ENCODE measurements at places on chromosomes 4 and X.

DNA sequence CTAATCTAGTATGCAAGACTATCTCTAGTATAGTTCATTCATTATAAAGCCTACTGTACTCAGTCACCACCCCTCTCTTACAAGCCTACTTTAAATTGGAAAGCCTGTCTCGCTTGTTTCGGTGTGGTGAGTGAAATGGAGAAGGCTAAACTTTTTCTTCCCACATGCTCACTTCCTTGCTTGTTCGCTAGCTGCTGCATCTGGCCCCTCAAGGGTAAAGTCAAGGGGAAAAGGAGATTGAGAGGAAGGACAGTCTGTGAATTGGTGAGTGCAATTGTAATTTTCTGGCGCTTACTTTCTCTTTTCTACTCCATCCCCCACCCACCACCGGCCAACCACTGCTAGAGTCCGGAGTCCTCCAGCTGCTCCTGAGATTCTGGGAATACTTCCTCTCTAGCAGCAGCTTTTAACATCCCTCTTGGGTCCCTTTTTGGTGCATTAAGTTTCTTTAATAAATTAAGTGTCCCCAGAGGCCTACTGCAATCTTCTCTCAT, 12.1 kb upstream of the ARAP2 start:
- peak overlapping the region; percentile 72 for H3K4me3 ChIP-seq
- peaks cover 47% of the 10 kb centered on the region for H3K4me1 ChIP-seq
- H3K36me3 ChIP-seq, result peaks cover 7% of the 10 kb centered on the region
- no peaks in the 10 kb centered on the region for H3K27me3 ChIP-seq

DNA sequence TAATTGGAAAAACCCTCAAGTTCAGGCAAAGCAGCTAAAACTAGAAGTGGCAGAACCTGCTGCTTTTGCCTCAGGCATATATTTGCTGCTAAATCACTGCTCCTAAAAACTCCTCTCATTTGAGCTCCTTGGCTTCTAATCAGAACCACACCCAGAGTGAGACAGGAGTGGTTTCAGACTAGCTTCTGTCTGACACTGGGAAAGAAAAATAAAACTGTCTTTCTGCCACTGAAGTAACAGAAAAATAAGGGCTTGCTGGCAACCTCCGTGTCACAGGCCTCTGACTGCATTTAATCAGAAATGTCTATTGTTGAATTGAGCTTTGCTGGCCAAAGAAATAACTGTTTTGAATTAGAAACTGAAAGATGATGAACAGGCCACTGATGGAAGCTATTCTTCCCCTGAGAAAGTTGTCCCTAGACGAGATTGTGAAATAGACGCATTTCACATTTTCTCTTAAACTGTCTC, 52.1 kb upstream of the RAP2C start:
- no peak overlapping the region for H3K4me3 ChIP-seq
- H3K27me3 ChIP-seq, result no peaks in the 10 kb centered on the region
- H3K36me3 ChIP-seq, result no peaks in the 10 kb centered on the region
- DNase-seq, result no peak
- H3K4me1 ChIP-seq, result no peaks in the 10 kb centered on the region

GRCh38 chr4:26073886-26074560, 160.0 kb downstream of the SMIM20 start:
- H3K4me3 ChIP-seq, result no peak overlapping the region
- H3K36me3 ChIP-seq, result peaks cover 2% of the 10 kb centered on the region
- DNase-seq, result no peak
- H3K27me3 ChIP-seq, result no peaks in the 10 kb centered on the region

DNA sequence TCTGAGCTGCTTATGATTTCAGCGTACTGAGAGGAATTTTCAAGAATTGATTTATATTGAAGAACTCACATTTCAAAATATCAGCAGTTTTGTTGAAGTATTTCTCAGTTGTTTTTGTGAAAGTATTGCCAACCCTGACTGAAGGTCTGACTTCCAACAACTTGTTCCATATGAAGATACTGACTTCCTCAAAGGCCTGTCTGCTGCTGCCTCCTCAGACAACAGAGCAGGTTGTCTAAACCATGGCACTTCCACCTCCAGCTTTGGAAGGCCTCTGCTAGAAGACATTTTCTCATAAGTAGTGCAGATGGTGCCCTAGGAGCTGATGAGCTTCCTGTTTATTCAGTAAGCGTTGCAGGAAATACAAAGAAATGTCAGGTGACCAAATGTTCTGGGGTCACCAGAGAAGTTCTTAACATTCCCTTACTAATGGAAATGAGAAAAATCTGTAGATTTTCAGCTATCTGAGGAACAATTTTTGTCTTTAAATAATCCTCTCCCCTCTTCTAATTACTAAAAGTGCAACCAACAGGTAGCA, 28.8 kb downstream of the FGF2 start:
- no peak for DNase-seq
- H3K4me1 ChIP-seq, result no peaks in the 10 kb centered on the region
- H3K36me3 ChIP-seq, result no peaks in the 10 kb centered on the region
- H3K27me3 ChIP-seq, result peaks cover 13% of the 10 kb centered on the region

- no peak overlapping the region for H3K27ac ChIP-seq
- DNase-seq, result no peak
- H3K36me3 ChIP-seq, result peaks cover 11% of the 10 kb centered on the region
- peaks cover 44% of the 10 kb centered on the region for H3K4me1 ChIP-seq
Measured at GRCh38 chr4:174214101-174214878, 69.2 kb downstream of the FBXO8 start.

DNA sequence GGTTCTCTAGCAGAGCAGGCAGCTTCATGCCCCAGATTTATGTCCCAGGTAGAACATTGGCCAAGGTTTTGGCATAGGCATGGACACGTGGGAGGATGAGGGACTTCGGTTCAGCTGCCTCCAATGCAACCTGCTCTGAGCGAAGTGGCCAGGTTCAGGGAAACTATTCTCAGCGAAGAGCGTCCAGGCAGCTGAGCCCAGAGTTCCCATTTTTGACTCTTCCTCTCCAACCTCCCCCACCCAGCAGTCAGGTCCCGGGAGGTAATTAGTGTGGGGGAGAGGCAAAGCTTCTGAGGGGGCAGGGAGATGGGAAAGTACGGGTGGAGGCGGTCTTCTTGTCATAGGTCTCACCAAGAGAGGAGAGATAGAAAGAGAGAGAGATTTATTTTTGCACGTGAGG, 1.0 kb downstream of the GABRA4 start:
- no peak for DNase-seq
- no peak overlapping the region for H3K4me3 ChIP-seq
- H3K27ac ChIP-seq, result no peak overlapping the region
- peaks cover 15% of the 10 kb centered on the region for H3K4me1 ChIP-seq

DNA sequence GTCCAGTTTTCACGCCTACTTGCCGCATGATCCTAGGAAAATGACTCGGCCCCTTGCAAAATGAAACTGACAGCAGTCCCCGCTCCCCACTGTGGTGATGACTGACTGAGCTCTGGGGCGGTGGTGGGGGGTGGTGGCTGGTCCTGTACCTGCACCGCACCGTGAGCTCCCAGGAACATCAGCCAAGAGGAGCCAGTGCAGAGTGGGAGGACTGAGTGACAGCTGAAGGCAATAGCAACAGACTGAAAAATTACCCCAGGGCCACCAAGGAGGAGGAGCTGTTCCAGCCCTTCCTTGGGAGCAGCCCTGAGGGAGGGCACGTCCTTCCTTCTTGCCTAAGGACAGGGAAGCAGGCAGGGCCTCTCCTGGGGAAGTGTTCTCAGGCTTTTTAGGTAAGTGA, 2.4 kb upstream of the C4orf50 start:
- H3K36me3 ChIP-seq, result peaks cover 3% of the 10 kb centered on the region
- H3K4me1 ChIP-seq, result peaks cover 6% of the 10 kb centered on the region
- no peak for DNase-seq
- H3K4me3 ChIP-seq, result no peak overlapping the region

GRCh38 chrX:9832811-9833210, 46.6 kb downstream of the SHROOM2 start:
- no peaks in the 10 kb centered on the region for H3K4me1 ChIP-seq
- no peak for DNase-seq
- H3K27me3 ChIP-seq, result peaks cover 4% of the 10 kb centered on the region
- no peaks in the 10 kb centered on the region for H3K36me3 ChIP-seq

- no peak overlapping the region for H3K4me3 ChIP-seq
- H3K36me3 ChIP-seq, result no peaks in the 10 kb centered on the region
- no peaks in the 10 kb centered on the region for H3K4me1 ChIP-seq
Measured at GRCh38 chr4:47278631-47279030, 184.9 kb downstream of the COMMD8 start.

DNA sequence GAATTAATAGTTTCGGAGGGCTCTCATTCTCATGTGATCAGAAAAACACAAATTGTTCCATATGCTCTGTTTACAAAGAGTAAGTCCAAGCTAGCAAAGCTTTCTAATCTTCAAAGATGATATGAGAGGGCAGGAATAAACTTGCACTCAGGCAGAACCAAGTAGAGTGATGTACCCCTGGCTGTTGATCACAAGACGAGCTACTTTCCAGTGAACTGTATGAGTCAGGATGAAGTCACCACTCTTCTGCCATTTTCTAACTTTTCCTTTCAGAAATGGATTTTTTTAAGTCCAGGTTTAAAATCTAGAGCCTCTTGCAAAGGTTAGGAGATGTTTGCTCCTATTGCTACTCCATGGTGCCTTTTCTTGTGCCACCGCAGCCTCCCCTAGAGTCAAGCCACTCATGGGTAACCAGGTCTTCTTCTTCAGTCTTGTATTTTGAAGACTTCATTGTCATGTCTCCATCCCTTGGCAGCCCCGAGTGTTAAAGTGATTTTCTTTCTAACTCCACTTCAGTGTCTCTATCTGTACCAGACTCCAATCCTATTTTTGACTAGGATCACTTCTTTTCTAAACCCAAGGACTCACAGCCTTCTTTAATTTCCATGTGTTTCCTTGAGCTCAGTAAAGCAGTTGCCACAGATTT, 171.9 kb upstream of the GALNT7 start:
- no peaks in the 10 kb centered on the region for H3K36me3 ChIP-seq
- no peak overlapping the region for H3K27ac ChIP-seq
- no peak overlapping the region for H3K4me3 ChIP-seq
- H3K27me3 ChIP-seq, result peaks cover 16% of the 10 kb centered on the region

GRCh38 chr4:107215222-107215621, 179.1 kb upstream of the DKK2 start:
- no peaks in the 10 kb centered on the region for H3K27me3 ChIP-seq
- no peak overlapping the region for H3K4me3 ChIP-seq
- H3K4me1 ChIP-seq, result no peaks in the 10 kb centered on the region
- no peaks in the 10 kb centered on the region for H3K36me3 ChIP-seq

GRCh38 chr4:76087007-76087769, 12.7 kb downstream of the ART3 start:
- no peak overlapping the region for H3K4me3 ChIP-seq
- no peaks in the 10 kb centered on the region for H3K4me1 ChIP-seq
- no peak for DNase-seq

Measured in central memory CD8-positive, alpha-beta T cell (primary cell).